ENCODE measurements at places on chromosomes 12 and 14.

GRCh38 chr12:107109726-107110719, 16.7 kb upstream of the CRY1 start:
- no peak for DNase-seq

DNA sequence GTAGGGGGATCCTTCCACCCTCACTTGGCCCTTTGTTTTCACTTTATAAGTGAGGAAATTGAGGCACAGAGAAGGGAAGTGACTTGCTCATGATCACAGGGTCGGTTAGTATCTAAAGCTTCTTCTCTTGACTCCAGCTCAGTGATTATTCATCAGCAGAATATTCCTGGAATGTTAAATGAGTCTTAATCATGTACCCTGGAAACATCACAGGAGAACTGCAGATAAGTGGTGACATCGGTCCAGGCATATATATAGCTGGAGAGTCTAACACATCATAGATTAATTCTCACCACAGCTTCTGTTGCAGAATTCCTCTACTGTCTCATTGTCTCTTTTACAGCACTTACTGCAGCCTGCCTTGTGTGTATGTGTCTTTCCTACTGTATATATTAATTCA, 69.9 kb downstream of the PAH start:
- DNase-seq: no peak

- DNase-seq: no peak
Observed at GRCh38 chr12:3542911-3543310, 51.9 kb downstream of the PRMT8 start.

GRCh38 chr14:29528889-29529288, 398.8 kb downstream of the PRKD1 start:
- DNase-seq: no peak

DNA sequence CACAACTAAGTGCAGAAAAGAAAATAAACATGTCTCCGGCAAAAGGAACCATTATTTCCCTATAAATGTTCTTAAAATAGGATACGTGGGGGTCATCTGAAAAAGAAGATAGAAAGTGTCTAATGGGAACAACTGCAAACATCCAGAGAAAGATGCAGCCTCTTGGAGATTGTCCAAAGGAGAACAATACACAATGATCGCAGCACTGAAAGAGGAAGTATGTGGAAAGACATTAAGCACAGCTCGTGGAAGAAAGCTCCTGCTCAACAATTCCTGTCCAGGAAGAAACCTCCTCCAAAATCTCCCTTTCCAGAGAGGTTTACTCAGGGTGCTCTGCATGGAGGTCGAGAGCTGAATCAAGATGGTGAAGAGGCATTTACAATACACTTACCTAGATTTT, 2.5 kb upstream of the LALBA start:
- no peak for DNase-seq

- DNase-seq: peak; percentile 39
Observed at GRCh38 chr14:96053600-96054381, 14.6 kb downstream of the C14orf132 start.

DNA sequence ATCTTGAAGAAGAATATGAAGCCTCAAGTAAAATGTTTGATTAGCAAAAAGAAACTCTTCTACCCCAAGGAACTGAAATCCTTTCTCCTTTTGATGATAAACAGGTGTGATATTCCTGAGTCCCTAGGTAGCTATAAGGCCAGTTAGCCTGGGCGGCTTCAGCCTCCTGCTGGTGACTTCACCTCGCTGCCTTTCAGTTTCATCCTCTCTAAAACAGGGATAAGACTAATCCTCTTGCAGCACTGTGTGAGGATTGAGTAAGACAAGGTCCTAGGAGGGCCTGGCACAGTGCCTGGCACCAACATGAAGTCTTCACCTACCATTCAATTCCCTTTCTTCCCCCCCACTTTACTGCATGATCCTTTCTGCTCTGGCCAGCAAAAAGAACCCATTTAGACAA, 42.1 kb downstream of the CIT start:
- DNase-seq: no peak
